ENCODE measurements at places on chromosomes 5 and 9.

- no peak for DNase-seq
These were observed 17.1 kb downstream of the STC2 start for GRCh38 chr5:173310861-173311785.

DNA sequence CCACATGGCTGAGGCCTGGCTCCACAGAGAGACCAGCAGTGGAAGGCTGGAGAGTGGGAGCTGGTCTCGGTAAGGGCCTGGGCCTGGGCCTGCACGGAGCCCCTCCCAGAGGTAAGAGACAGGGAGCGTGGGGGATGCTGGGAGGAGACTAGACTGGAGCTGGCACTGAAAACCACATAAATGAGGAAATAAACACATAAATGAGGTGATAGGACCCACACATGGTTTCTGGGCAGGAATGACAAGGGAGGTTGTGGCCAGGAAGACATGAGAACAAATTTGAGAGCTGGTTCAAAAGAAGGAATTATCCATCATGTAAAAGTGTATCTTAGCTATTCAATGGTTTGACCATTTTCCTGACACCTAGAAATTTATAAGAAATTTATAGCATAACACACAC is 451.7 kb upstream of the DAP start:
- no peak for DNase-seq

DNA sequence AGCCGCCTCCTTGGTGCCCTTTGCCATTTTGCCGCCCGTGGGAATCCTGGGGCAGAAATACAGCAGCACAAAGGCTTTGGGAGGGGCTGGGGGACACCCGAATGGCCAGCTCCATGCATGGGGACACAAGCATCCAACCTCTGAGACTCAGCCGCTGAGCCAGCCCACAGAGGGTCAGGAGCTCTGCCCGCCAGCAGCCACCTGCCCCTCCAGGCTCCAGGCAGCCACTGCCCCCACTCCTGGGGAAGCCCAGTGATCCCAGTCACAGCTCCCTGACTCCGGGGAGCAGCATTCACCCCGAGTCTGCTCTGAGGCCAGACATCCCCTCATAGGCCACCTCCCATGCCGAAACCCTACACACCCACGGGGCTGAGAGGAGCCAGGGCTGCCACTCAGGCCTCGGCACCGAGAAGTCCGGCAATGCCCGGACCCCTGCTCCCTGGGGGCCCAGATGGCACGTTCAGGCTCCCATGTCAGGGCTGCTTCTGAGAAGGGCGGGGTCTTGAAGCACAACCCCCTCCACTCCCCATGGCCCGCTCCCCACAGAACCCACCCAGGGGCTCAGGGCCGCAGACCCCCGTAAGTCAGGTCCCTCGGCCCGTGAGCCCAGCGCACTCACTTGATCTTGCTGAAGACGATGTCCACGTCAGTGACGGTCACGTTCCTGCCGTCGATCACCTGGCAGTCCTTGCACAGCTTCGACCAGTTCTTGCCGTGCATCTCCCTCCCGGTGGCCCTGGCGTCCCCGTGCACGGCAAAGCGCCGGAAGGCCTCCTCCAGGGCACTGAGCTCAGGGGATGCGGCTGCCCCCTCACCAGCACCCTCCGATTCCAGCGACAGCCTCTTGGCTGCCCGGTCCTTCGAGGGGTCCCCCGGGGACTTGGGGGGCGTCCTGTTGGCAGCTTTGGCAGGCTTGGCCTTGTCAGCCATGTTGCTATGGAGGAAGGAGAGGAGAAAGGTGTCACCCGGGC is 15.7 kb downstream of the TPPP start:
- no peak for DNase-seq

DNA sequence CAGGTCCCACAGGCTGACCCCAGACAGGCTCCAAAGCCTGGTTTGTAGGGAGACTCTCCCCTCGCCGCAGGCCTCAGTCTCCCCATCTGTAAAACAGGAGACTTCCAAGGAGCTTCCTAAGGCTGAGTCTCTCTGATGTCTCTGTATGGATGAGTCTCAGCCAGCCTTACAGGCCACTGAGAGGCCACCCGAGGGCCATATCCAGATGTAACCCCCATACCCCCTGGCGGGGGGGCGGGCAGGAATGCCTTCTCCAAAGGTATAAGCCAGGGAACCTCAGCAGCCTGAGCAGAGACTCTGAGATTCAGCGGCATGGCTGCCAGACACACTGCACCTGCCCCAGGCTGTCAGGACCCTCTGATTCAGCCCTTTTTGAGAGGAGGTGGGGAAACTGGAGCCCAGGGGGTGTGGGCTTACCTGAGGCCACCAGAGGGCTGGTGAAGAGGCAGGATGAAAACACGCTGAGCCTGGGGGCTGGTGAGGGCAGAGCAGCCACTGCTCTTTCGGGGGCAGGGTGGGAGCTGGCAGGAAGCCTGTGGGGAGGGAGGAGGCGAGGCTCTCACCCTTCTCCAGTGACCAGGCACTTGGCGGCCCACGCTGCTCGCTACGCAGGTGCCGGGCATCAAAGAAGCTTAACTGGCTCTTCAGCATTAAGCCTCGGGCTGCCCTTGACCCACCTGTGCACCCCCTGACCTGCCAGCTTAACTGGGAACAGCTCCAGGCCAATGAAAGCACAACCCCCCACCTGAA is 5.5 kb upstream of the SUSD3 start:
- no peak for DNase-seq

GRCh38 chr9:70418822-70419555 is 4.5 kb upstream of the KLF9 start:
- peak; percentile 67 for DNase-seq

GRCh38 chr5:81590498-81591384 is 160.2 kb downstream of the SSBP2 start:
- no peak for DNase-seq

GRCh38 chr5:43563321-43563720 is 6.4 kb upstream of the PAIP1 start:
- DNase-seq = no peak

DNA sequence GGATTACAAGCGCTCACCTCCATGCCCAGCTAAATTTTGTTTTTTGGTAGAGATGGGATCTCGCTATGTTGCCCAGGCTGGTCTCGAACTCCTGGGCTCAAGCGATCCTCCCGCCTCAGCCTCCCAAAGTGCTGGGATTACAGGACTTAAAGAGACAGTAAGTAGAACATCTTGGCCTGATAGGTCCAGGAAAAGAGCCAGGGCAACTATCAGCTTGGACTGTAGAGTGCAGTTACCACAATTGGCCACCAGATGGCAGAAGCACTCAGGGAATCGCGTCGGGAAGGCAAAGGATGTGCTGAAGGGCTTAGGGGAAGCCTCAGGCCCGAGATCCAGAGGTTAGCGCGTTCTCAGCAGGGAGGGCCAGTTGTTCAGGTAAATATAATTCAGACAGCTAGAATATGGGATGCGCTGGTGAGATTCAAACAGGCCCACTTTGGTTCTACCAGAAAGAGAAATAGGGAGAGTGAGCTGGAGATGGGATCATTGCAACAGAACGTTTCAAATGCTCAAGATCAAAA is 21.5 kb downstream of the C9orf57 start:
- DNase-seq = peak; percentile 39

- no peak for DNase-seq
These were observed 154.2 kb upstream of the SV2C start for GRCh38 chr5:75928992-75929391.

DNA sequence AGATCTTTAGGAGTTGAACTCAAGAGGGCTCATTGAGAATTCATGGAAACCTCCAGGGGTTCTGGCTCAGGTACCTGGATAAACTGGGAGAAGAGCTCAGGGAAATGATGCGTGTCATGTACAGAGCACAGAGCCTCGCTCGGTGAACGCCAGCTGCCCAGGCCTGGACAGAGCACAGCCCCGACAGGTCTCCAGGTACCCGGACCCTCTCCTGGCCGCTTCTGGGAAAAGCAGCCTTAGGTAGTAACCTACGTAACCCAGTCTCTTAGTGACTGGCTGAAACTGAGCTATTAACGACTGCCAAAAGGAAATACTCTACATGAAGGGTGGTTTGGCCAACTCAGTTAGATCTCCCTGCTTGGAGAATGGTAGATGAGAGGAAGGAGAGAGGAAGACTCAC is 157.4 kb downstream of the TTLL11 start:
- no peak for DNase-seq

GRCh38 chr5:156419661-156420060 is 92.7 kb downstream of the SGCD start:
- no peak for DNase-seq

- DNase-seq = no peak
These were observed 42.5 kb upstream of the ROR2 start for GRCh38 chr9:91992461-91993041.

DNA sequence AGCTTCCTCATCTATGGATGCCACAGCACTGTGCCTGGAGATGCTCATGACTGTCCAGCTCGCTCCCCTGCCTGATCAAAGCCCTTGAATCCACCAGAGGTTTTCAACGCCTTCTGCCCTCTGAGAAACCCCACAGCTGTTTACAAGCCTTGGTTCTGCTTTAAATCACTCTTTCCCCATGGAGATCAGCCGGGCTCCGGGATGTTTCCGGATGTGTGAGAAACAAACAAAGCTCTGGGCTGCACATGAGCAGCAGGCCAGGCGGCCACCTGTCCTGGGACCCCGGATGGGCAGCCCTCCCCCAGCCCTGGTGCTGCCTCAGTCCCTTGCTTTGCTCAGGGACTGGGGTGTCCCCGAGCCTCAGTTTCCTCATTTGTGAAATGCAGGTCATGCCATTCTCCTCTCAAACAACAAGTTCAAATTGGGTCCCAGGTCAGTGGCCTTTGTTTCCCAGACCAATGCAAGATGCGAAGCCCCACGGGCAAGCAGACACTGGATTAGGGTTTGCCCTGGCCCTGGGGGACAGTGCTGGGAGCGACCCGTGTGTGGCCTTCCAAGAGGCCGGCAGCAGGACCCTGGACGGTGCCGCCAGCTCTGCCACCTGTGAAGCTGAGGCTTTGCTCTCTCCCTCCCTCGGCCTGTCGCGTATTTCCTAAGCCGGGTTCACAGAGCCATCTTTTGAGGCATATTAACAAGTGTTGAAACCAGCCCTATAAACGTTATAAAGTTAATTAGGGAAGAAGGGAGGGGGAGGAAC is 42.4 kb upstream of the PHYKPL start:
- no peak for DNase-seq

DNA sequence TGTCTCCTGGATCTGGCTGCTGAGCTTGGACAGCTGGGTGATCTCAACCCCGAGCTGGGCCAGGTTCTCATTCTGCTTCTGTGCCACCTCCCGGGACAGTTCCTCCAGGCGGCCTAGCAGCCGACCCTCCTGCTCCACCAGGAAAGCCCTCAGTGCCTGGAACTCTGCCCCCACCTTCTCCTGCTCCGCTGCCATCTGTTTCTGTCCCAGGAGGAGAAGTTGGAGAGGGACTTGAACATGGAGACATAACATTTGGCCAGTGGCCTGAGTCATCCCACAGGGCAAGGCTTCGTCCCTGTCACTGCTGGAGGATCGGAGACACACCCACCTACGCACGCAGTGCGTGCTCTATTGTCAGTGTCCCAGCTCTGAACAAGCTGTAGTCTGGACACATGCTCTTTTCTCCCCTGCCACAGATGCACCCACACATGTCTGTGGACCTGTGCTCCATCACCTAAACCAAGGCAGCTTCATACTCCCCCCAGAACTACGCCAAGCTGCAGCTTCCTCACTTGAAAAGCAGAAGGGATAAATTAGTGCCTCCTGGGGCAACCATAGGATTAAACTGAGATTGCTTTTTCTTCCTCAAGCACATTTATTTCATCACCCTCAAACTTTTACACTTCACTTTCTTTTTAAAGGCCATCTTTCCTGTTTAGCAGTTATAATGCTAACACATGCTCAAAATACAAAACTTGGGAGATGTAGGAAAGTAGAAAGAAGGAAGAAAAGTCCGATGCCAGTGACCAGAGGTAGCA is 4.9 kb downstream of the TRIM7 start:
- no peak for DNase-seq

DNA sequence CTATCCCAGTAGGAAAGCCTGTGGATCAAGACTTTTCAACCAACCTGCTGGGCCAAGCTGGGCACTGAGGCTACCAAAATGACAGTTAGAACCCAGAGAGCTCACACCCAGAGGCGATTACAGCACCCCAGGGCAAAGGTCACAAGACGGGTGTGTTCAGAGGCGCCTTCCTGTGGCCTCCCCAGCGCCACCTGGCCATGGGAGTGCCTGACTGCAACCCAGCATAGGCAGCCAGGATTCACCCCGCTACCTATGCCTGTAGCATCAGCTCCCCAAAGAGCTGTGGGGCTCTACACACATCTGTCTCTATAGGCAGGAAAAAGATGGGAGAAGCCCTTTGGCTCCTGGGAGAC is 33.5 kb downstream of the PDGFRB start:
- DNase-seq = no peak

- DNase-seq = no peak
These were observed 3.3 kb upstream of the TMEM141 start for GRCh38 chr9:136787690-136788400.

DNA sequence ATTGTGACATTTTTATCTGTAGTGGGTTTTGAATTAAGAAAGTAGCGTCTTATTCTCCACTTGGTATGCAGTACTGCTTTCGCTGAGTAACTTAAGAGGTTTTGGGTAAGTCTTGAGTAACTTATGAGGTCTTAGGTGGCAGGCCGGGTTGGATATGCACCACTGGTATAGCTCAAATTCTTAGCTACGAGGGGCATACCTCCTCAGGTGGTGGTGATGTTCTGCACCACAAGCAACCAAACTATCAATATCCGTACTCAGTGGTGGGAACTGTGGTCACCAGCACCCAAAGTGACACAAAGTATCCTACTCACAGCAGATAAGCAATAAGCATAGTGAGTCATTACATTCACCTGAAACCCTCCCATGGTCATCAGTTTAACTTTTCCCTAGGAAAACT is 13.7 kb downstream of the SMC2 start:
- no peak for DNase-seq

- DNase-seq = no peak
These were observed 394.5 kb downstream of the CTNND2 start for GRCh38 chr5:11509793-11510192.

DNA sequence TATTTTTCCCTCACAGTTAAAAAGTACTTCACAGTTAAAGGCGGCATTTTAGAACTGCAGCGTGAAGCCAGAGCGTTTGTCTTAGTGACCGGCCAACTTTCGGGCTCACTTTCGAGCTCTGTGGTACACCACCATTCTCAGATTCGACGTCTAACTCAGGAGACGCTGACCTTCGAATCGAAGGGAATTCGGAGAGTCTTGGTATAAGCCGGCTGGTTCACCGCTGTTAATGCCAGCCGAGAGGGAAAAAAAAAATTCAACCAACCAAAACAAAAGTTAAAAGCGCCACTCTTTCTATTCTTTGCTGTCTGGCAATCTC is 544 bp upstream of the SNX24 start:
- no peak for DNase-seq

- DNase-seq = no peak
These were observed 1.3 kb downstream of the PLGRKT start for GRCh38 chr9:5436441-5436840.

GRCh38 chr5:121090822-121091221 is 626.7 kb downstream of the PRR16 start:
- DNase-seq = no peak

- no peak for DNase-seq
These were observed 60.1 kb downstream of the KCNV2 start for GRCh38 chr9:2777454-2777853.

DNA sequence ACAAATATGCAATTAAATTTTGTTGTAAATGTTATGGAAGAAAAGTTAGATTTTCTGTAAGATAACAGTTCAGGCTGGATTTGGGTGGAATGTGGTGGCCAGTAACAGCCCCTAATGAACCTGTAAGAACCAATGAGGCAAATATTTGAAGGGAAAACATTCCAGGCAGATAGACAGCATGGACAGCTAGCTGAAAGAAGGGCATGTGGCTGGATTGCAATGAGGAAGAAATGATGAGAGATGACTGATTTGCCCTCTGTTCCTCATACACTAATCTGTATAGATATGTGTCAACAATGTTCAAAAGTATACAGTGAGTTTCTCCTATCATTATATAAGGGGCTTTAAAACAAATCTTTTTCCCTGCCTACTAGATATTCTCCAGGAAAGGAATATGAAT is 58.8 kb downstream of the MAN2A1 start:
- DNase-seq = no peak

Data from activated CD8-positive, alpha-beta memory T cell treated with anti-CD3 and anti-CD28 coated beads for 1 hour (primary cell).